Glomerular endothelial cell (primary cell): ENCODE measurements at places on chromosomes 7 and 10. TPM values are rescaled to one million over a fixed set of nuclear protein-coding genes. Genes with fewer than 3 reads are reported as not detected.

The VWC2 gene
- not detected in 2 replicates for total RNA-seq

The OR9A2 gene
- total RNA-seq = 0.18 TPM in 1 of 2 replicates, not detected in the other

The IQUB gene
- total RNA-seq = 0.19 and 0.29 TPM in 2 replicates

The ZCCHC24 gene
- 9.4 and 15.8 TPM in 2 replicates for total RNA-seq

The SPDYE9 gene
- not detected in 2 replicates for total RNA-seq

The NRCAM gene
- 14.8 and 20.1 TPM in 2 replicates for total RNA-seq

The SLC4A2 gene
- 114 and 175 TPM in 2 replicates for total RNA-seq

The SUPV3L1 gene
- 19.8 and 23.7 TPM in 2 replicates for total RNA-seq

The PLEKHS1 gene
- not detected in 2 replicates for total RNA-seq

The WNT8B gene
- not detected in 2 replicates for total RNA-seq

The CUBN gene
- total RNA-seq = 1.9 and 2.1 TPM in 2 replicates

The ETV1 gene
- 6.5 and 15.2 TPM in 2 replicates for total RNA-seq

The FFAR4 gene
- not detected in 2 replicates for total RNA-seq
